AG04449 (cell line): ENCODE measurements at places on chromosomes 11 and 22.

DNA sequence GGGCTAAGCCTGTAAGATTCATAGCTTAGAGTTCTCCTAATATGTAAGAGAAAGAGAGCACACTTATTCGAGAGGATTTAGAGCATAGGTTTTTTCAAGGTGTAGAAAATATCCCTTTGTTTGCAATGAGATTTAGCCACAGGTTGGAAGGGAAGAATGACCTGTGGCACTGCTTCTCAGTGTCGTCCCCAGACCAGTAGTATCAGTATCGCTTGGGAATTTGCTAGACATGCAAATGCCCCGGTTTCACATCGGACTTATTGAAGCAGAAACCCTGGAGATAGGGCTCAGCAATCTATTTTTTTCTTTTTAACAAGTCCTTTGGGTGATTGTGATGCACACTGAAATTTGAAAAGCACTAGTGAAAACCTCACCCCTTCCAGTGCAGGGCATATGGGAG, 362.6 kb upstream of the C11orf87 start:
- DNase-seq: no peak

GRCh38 chr11:4607096-4607495, 935 bp downstream of the TRIM68 start:
- no peak for DNase-seq

GRCh38 chr11:75547617-75548058, 14.4 kb upstream of the SERPINH1 start:
- DNase-seq: no peak

DNA sequence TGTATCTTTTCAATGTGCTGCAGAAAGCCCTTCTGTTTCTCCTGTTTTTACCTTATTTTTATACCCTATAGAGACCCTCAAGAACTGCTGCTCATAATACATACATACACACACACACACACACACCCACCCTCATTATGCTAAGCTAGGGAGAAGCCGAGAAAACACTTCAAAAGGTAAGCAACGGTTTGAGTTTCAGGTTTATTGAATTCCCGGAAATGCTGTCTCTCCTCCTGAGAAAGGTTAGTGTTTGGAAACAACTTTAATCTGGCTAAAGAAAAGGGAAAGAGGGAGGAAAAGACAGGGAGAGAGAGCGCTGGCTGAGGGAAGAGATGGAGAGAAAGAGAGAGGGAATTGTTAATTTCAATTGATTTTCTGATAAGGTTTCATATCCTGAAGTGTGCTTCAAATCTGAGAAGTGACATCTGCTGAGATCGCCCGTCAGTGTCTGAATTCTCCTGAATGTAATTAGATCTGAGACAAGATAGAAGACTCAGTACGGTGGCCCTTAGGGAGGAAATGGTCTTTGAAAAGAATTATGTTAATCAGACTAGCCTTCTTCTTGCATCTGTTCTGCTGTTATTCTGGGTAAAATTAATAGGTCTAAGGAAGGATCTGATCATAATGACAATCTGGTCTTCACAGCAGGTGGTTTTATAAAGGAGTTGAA, 169.1 kb downstream of the NXPE2 start:
- DNase-seq: no peak

DNA sequence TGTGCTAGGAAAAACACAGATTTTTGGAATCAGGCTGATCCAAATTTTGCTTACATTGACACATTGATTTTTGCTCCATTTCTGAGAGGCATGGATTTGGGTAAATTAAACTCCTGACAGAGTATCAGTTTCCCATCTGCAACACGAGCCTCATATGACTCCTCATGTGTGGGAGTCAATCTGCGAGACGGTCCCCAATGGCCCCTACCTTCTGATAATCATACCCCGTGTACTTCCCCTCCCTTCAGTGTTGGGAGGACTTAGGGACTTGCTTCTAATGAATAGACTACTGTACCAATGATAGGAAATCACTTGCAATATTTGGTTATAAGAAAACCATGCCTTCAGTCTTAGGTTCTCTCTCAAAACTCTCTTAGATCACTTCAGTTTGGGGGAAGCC, 302.7 kb downstream of the ETS1 start:
- DNase-seq: no peak

DNA sequence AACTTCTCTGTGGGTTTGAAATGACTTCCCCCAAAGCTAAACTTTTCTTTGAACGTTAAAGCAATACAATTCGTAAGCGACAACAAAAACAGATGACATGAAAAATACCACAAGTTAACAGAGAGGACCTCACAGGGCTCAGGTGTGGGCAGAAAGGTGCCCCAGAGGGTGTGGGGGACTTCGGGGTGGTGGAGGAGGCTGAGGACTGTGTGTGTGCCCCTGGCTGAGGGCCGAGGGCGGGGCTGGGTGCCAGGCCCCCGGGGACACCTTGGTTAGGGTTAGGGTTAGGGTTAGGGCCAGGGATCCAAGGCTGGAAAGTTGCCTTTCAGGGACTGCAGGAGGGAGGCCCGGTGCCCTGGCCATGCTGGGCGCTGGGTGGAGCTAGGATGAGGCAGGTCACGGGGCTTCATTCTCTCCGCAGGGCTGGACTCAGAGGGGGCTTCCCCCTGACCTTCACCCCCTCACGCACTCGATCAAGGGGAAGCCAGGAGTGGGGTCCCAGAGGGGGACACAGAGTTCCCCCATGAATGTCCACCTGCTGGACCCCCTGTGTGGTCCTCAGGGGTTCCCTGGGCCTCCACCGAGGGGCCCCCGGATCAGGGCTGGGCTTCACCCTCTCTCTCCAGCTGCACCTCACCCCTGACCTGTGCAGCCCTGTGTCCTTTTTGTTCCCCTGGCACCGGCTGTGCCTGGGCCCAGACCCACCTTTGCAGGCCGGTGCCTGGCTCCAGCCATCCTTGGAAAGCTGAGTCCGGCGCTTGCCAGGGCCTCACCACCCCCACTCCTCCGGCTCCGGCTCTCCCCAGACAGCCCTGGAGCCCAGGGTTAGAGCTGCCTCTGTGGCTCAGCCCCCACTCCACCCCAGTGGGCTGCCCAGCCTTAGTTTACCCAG, 7.0 kb downstream of the TNNI2 start:
- DNase-seq: no peak

GRCh38 chr11:115460512-115460911, 43.7 kb downstream of the CADM1 start:
- DNase-seq: no peak
